ENCODE measurements at places on chromosomes 12 and 14.

GRCh38 chr12:23891115-23891514 lies 58.4 kb downstream of the SOX5 start:
- no peak for DNase-seq

DNA sequence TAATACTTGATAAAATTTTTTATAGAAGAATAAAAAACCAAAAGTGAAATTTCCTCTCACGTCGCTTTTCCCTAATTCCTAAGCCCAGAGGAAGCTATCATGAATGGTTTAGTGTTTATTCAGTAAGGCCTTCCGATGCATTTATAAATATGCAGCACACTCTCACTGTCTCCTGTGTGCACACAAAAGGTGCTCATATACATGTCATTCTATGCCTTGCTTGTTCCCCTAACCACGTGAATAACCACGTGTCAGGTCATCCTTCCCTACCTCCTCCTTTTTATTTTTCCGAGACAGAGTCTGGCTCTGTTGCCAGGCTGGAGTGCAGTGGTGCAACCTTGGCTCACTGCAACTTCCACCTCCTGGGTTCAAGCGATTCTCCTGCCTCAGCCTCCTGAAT lies 29.6 kb downstream of the PIGH start:
- DNase-seq, result no peak

DNA sequence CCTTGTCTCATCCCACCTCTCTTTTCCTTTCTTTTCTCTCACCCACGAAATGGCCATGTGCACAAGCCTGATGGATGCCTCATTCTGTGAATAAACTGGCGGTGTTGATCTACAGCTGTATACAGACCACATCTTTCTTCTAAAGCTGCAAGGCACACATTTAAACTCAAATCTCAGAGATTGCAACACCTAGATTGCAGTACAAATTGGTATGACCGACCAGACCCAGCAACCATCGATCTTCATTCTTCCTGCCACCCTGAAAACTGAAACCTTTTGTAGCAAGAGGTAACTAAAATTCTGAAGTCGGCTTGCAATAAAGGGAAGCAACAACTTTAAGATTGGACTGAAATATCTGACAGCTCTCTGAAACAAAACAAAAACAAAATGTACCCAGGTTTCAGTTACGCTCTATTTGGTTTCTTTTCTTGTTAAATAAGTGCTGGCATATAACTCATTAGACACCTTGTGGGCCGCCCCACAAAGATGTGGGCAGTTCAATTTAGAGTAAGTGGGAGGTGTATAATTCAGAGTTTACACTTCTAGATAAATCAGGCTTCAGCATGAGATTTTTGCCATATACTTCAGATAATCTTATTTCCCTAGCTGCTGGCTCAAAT lies 390.0 kb upstream of the NOVA1 start:
- no peak for DNase-seq

- no peak for DNase-seq
Observed at GRCh38 chr14:59869381-59870255, 958 bp downstream of the RTN1 start.

GRCh38 chr14:24272467-24272866 lies 1.1 kb upstream of the RABGGTA start:
- no peak for DNase-seq

- no peak for DNase-seq
Observed at GRCh38 chr14:100688598-100689461, 37.9 kb upstream of the DLK1 start.

DNA sequence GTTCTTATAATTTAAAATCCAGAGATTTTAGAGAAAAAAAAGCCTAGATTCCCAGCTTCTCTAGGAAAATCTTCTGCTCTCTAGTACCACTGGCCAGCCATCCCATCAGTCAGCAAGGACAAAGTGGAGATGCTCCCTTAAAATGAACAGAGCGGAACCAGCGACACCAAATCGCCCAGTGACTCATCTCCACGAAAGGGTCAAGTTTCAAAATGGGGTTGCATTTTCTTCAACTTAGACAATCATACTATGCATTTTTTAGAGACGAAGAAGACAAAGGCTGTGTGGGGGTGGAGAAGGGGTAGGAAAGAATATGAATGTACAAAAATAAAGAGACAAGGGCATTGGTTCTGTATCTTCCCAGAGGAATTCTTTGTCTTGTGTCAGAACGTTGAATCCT lies 212.0 kb downstream of the SLC15A4 start:
- DNase-seq, result no peak

GRCh38 chr12:16359512-16360491 lies 12.4 kb downstream of the MGST1 start:
- no peak for DNase-seq

DNA sequence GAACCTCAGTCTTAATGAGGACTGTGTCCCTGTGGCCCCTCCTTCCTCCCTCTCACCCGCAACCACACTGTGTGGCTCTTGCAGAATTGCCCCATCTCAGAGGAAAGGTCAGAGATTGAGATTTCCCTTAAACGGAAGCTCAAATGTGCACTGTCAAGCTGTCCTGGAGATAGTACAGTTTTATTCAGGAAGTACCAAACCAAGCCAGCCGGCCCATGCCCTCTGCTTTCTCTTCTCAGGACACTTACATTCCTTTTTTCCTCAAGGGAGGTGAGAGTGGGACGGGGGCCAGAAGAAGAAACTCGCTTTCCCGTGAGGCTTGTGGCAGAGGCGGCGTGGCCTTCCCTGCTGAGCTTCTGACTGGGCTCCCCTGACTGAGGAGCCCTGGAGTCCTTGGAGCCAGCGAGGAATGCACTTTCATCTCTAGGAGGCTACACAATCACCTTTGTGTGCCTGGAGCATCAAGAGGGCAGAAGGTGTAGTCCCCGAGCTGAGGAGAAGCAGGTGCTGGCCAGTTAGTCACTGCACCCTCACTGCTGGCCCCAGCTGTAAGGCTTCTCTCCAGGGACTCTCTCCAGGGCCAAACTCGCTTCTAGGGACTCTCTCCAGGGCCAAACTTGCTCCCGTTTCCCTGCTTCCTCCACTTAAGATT lies 24.1 kb upstream of the ATP2A2 start:
- DNase-seq, result no peak

DNA sequence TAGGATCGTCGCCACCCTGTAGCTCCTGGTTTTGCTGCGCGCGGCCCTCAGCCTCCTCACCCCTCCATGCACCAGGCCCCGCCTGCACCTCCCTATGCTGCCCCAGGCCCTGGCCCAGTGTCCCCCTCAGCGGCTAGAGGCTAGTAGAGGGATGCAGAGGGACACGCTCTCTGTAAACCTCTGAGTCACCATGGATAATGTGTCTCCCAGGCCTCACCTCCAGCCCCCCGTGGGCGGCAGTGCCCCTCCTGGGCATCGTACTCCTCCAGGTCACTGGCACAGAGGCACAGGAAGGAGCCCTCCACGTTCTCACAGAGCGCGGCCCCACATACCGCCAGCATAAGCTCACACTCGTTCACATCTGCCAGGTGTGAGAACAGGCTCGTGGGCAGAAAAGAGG lies 12.3 kb downstream of the ISCA2 start:
- DNase-seq, result no peak

GRCh38 chr14:50335389-50335788 lies 23.3 kb downstream of the DMAC2L start:
- DNase-seq, result peak; percentile 73

- no peak for DNase-seq
Observed at GRCh38 chr14:42994051-42994736, 1387.5 kb downstream of the LRFN5 start.

DNA sequence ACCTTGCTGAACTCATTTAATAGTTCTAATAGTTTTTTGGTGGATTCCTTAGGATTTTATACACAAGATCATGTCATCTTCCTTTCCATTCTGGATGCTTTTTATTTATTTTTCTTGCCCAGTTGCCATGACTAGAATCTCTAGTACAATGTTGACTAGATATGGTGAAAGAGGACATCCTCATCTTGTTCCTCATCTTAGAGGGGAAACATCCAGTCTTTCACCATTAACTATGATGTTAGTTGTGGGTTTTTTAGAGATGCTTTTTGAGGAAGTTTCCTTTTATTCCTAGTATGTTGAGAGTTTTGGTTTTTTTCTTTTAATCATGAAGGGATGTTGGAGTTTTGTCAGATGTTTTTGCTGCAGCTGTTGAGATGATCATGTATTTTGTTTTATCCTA lies 8.7 kb downstream of the ANKRD13A start:
- DNase-seq, result no peak

DNA sequence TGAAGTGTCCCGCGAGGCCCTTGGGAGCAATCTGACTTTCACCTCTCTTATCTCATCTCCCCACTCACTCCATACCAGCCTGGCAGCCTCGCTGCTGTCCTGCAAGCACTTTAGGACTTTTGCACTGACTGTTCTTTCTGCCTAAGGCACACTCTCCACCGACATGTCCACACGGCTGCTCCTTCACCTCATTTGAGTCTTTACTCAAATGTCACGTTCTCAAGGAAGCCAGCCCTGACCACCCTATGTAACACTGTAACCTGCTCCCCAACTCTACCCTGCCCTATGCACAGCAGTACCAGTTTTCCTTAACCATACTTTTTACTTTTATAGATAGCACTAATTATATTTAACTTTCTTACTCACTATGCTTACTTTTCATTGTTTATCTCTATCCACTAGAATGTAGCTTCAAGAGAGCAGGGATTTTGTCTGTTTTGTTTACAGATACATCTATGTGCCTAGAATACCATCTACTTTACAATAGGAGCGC lies 32.0 kb downstream of the PRKD1 start:
- DNase-seq, result no peak

- DNase-seq, result peak; percentile 48
Observed at GRCh38 chr12:93569656-93570551, 2.6 kb upstream of the SOCS2 start.

- no peak for DNase-seq
Observed at GRCh38 chr12:92550661-92551060, 152.1 kb upstream of the PLEKHG7 start.

- DNase-seq, result no peak
Observed at GRCh38 chr14:55051165-55051422, 353 bp upstream of the MAPK1IP1L start.

GRCh38 chr14:104184506-104184905 lies 46.1 kb downstream of the KIF26A start:
- DNase-seq, result no peak

DNA sequence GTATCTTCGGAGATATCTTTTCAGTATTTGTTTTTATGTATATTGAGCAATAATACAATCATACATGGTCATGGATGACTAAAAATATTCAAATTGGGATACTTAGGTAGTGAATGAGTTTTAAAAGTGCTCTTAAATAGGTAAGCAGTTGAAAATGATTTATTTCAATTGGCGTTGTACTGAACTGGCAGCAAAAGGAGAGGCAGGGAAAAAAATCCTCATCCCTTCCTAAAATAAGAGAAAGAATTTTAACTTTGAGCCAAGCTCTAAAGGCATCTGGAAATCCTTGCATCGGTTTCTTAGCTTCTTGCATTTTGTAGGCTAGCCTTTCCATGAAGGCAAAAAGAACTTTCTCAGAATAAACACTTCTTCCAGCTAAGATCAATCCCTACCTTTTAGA lies 125.2 kb downstream of the MGST1 start:
- no peak for DNase-seq

- no peak for DNase-seq
Observed at GRCh38 chr12:115756271-115756670, 521.2 kb downstream of the MED13L start.

DNA sequence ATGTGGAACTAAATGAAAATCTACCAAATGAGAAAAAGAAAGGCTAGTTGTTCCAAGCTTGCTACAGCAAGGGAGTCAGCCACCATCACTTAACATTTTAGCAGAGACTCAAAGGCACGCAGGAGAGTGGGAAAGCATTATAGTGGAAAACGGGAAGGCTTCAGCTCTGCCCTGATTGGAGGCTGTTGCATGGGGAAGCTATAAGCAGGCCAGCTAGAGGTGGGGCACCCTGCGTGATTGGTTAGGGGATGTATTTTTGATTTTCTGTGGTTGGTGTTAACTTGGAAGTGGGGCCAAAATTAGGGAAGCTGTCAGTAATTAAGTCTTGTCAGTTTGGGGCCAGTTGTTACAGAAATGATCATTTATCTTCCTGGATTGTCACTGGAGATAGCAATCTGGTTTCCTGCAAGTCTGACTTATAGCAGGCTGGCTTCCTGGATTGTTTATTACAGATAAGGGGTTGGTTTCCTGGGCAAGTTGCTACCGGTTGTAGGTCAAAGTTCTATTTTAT lies 93.9 kb downstream of the FAR2 start:
- DNase-seq, result no peak

DNA sequence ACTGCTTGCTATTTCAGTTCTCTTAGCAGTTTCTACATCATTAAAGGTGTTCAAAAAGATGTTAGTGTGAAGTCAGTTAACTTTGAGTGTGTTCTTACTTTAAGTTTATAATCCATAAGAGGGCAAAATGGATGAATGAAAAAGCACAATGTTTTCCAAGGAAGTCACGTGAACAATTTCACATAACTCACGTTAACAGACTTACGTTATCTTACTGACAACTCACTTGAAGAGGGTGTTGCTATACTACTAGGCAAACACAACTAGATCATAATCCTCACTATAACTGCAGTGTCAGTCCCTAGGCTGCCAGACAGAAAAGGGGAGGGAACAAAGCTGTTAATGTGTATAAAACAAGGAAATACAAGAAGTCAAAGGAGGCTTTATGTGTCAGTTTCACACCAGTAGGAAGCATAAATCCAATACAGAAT lies 6.4 kb downstream of the SLC2A13 start:
- DNase-seq, result no peak

DNA sequence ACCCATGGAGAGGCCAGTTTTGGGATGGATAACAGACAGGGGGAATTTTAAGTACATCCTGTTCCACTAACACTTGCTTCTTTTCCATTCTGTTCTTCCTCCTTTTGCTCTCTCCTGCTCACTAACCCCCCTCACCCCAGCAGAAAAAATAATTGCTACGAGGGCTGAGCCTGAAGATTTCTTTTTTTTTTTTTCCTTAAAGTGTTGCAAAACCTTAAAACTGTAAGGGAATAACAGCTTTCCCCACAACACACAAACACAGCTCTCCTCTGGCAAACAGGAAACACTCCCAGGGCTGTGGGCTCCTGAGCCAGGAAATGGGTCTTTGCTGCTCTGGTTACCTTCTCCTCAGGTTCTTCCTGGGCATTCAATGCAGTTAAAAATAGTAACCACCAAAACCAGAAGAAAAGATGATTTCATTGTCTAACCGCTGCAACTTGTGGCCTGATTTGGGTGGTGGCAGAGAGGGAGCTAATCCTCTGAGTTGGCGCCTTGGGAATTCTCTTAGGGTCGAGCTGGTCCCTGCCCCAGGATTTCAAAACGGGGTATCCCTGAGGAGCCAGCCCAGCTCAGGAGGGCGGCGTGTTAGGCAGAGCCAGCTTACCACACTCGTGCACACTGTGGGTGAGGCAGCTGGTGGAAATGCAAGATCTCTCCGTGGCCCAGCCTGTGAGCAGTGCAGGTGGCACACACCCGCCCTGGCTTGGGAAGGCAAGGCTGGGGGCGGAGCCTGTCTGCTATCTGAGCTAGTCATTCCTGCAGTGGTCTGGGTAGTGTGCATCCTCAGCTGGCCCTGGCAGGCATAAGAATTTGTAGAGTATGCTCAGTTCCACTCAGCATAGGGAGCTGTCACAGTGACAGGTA lies 17.1 kb upstream of the EMP1 start:
- DNase-seq, result no peak

- no peak for DNase-seq
Observed at GRCh38 chr14:104180561-104181165, 42.3 kb downstream of the KIF26A start.

- no peak for DNase-seq
Observed at GRCh38 chr12:99567072-99567471, 80.5 kb upstream of the GARIN6 start.
